ENCODE measurements at places on chromosomes 1 and 21.

GRCh38 chr1:231310391-231310934 is 27.2 kb downstream of the EXOC8 start:
- DNase-seq: no peak

- no peak for DNase-seq
Observed at GRCh38 chr1:211832661-211833060, 2.1 kb upstream of the LPGAT1 start.

DNA sequence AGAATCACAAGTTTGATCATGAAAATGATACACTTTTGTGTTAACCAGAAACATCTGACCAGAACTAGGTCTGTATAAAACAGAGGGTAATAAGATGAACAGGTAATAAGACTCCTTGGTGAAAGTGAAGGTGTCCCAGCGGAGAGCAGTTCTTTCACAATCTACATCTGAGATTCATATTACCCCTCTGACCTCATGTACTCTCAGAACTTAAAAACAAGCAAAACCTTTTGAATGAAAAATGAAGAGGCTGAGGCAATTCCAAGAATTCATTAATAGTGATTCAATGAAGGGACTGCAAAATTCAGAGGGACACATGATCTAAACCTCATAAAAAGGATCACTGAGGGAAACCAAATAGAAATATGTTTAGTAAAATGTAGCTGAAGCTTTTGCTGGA is 10.9 kb upstream of the MPZL1 start:
- DNase-seq: no peak

DNA sequence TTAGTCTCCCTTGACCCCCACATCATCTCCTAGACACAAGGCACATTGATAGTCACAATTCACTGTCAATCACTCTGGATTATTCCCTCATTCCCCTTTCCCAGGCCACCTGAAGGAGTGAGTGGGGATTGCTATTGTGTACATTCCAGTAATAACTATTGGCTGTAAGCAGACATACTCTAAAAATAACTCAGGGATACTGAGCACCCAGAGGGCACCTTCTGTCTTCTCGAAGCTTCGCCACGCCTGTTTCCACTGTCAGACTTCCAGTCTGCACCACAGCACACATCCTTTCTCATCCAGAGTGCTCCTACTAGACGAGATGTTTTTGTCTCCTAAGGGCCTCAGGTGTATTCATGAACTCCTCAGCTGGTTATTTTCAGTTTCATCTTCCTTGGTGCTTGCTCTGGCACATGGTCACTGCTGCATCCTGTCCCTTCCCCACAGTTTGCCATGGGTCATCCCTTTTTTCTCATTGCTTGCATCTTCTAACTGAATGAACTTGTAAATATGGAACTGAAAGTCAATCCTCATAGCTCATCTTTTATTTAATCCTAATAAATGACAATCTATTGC is 848 bp upstream of the APOBEC4 start:
- no peak for DNase-seq

DNA sequence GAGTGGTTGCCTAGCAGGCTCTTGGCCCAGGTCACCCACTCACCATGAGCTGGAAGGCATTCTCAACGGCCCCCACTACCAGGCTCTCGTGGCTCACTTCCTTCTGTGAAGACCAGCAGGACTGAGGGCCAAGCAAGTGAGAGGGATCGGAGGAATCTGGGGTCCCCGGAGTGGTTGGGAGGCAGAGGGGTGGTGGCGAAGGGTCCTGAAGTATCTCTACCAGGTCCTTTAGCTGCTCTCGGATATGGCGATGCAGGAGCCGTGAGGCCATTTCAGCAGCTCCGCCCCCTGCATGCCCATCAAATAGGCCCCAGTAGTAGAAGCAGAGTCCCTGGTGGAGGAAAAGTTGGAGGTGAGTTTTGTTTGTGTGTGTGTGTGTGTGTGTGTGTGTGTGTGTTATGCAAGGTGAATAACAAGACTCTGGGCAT is 2.4 kb downstream of the PPM1J start:
- no peak for DNase-seq

DNA sequence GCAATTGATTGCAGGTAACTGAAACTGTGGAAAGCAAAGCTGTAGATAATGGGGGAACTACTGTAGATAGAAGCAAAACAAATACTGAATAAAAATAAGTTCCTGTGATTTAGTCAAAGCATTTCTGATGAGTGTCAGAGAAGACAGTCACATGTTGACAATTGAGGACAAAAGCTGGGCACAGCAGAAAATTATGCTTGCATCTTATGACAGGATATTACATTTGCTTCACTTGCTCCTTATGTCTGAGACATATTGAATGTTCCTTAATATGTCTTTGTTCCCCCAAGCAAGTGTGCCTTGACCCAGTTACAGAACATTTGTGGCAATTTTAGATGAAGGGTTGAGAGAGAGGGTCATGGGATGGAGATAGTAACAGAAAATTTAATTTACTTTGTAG is 526.0 kb upstream of the B3GALT2 start:
- no peak for DNase-seq

DNA sequence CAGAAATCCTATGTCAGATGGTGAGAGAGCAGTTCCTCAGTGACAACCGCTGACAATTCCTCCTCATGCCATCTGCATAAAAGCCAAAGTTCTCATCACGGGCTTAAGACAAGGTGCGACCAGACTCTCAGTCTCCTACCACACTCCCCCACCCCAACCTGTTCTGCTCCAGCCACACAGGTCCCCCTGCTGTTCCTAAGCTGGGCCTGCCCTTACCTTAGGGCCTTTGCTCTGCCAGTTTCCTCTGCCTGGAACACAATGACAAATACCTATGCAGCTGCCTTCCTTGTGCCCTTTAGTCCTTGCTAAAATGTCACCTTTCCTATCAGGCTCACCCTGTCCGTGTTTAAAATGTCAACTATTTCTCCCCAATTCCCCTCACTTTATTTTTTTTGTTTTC is 382.2 kb downstream of the NTNG1 start:
- DNase-seq: no peak

DNA sequence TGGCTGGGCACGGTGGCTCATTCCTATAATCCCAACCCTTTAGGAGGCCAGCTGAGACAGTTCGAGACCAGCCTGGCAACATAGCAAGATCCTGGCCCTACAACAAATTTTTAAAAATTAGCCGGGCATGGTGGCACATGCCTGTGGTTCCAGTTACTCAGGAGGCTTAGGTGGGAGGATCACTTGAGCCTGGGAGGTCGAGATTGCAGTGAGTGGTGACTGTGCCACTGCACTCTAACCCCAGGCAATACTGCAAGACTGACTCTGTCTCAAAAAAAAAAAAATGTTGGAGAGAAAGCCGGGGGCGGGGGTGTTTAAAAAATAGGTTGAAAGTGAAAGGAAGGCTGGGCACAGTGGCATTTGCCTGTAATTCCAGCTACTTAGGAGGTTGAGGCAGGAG is 16.5 kb downstream of the CLDN19 start:
- DNase-seq: no peak

DNA sequence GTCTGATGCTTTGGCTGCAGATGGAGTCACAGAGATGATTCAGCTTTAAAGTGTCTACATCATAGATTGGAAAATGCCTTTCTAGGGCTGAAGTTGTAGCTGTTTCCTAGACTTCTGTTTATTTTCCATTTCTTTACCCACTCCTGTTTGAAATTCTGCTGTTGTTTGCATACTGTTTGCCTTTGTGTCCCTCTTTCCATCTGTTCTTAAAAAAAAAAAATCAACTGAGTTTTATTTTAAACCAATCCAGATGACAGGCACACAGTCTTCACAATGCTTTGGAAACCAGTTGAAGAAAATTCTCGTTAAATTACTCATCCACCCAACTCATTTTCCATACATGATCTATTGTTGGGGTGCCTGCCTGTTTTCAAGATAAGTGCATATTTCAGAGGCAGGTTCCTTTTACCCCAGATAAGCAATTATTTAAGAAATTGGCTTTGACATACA is 245.9 kb downstream of the DISC1 start:
- peak; percentile 18 for DNase-seq

DNA sequence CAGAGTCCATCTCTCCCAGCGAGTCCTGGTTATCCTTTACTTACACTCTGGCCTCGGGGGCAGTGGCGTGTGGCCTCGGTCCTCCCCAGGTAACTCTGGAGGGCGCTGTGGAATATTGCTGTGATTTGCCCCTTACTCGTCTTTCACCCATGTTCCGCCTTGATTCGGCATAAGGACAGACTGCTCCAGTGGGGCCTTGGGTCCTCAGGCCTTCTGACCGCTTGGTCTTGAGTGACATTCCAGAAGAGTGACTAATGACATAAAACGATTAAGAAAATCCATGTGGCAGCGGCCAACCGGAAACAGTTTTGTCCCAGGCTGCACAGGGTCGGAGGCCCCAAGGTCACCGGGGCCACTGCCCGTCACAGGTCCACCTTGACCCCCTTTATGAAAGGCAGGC is 11.0 kb downstream of the ICMT start:
- DNase-seq: no peak

DNA sequence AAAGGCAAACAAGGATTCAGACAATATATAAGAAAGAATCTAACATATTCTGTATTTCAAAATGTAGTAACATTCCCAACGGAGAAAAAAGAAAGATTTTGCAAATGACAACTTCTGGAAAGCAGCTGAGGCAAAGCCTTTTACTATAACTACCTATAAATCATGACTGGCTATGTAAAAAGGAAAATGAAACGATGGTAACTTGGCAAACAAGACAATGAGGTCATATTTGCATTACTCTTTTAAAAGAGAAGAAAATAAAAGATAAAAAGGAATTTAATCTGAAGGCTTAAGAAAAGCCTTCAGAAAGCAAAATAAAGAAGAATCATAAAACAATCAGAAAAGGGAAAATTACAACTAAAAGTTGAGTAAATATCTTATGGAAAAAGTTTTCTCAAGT is 25.1 kb upstream of the ASPM start:
- no peak for DNase-seq

GRCh38 chr1:33282791-33283190 is 26.5 kb downstream of the ZNF362 start:
- DNase-seq: no peak

DNA sequence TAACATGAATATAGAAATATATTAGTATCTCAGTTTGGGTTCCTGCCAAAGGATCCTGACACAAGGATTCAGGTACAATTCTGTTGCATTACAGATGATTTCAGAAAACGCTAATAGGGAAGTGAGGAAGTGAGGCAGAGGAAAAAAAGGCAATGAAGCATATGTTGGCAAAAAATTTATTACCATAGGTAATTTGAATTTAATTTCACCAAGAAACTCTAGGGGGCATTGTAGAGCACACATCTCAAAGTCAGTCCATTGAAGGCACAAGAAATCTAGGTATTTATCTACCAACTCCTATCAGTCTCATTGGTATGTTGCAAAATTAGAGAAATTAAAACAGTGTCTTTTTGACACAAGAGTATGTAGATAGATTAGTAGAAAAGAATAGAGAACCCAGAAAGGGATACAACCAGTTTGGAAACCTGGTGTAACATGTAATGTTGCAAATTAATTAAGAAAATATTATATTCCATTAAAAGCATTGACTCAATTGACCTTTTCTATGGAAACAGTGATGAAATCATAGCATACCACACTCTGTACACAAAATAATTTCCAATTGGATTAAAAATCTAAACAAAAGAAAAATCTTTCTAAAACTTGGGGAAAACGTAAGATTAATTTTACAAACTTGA is 104.9 kb upstream of the SNX7 start:
- peak; percentile 47 for DNase-seq

GRCh38 chr1:29521438-29521715 is 285.1 kb downstream of the PTPRU start:
- no peak for DNase-seq

DNA sequence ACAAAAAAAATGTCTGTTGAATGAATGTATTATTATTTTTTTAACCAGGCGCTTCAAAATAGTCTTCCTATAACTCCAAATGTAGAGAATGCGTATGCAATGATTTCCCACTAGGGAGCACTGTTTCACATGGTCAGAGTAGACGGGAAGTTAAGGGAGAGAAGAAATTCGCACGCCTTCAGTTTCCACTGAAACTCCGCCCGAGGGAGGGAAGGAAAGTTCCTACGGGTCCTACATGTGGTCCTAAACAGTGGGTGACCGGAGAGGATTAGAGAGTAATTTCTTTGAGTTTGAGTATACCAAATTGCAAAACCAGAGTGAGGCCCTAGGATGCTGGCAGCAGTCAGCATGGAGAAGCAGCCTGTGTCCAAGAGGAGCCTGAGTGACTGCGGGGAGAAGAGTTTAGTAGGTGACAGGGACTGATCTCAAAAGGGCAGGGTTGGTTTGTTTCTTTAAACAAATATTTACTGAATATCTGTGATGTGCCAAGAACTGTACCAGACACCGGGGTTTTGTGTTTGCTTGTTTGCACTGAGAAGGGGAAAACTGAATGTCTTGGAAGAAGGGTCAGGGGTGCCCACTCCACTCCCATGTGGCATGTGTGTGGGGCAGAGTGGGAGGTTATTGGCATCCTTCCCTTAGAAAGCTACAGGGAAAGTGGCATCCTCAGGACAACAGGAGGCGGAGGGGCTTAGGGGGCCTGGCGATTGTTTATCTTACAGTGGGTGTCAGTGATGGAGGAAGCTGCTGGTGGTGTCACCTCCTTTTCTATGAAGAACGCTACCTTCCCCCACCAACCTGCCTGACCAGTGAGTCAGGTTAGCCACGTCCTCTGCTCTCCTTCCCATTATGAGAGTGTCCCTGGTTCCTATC is 22.8 kb downstream of the RNU5D-1 start:
- DNase-seq: peak; percentile 67

DNA sequence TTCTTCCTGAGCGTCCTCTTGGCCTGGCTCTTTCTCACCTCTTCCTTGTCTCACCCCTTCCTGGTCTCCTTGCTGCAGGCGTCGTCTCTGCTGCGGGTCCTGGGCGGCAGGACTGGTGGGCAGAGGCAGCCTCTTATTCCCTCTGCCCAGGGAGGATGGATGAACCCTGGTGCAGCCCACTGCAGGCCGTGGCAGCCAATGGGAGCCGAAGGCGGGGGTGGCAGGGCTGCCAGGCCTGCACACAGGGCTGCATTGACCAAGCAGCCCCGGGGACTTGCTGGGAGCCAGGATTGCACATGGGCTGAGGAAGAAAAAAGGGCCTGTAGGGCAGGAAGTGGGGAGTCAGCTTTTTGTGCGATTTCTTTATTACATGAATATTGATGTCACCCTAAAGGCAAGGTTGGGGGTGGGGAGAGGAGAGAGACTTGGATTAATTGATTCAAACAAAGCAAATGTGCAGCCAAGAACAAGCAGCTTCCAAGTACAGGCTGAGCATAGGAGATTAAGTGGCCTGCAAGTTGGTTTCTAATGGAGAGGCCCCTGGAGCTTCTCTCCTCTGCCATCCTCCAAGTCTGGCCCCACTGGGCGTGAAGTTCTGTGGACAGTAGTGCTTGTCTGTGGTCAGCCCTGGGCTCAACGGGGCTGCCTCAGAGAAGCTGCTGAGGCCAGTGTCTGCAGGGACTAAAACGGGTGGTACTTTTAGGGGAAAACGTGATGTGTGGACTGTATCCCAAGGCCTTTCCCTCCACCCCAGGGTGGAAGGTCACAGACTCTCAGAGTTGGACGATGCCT is at the start of gene S100B:
Gene S100B, minus strand, starts transcription at position 108 of the 792 bp plus-strand sequence. CDS start 2,667 bp downstream, outside the sequence.
- DNase-seq: no peak

- no peak for DNase-seq
Observed at GRCh38 chr1:5009376-5010065, 355.1 kb downstream of the AJAP1 start.

- no peak for DNase-seq
Observed at GRCh38 chr1:53385276-53386225, 57.7 kb upstream of the LRP8 start.

GRCh38 chr21:44524414-44525371 is 15.3 kb downstream of the KRTAP10-1 start:
- no peak for DNase-seq

All from HCEC 1CT (cell line).